ENCODE measurements at places on chromosomes 12 and 14. TPM values are rescaled to one million over a fixed set of nuclear protein-coding genes. Genes with fewer than 3 reads are reported as not detected.
A peak's percentile ranks its signal among the peaks of the same experiment; 100 is the strongest.

DNA sequence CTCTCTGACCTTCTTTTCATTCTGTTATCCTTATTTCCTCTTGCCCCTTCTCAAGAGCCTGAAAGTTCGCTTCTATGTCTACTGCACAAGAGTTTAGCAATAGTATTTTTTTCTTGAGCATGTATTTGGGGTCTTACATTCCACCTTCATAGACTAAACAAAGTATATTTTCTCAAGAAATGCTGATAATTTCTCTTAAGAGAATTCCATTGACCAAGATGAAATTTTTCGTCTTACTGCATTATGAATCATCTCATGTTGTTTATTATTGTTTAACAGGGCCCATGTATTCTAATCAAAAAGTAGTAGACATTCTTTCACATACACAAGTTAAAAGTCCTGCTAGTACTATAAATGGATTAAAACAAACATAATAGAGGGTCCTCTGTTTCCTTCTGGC lies 219.3 kb downstream of the C12orf50 start:
- no peak overlapping the region for H3K27ac ChIP-seq
- H3K4me1 ChIP-seq, result peaks cover 15% of the 10 kb centered on the region
- DNase-seq, result no peak
- no peak overlapping the region for H3K4me3 ChIP-seq
- no peaks in the 10 kb centered on the region for H3K36me3 ChIP-seq

GRCh38 chr14:95056476-95056875 lies 100.9 kb downstream of the DICER1 start:
- H3K4me1 ChIP-seq, result no peaks in the 10 kb centered on the region
- no peak overlapping the region for H3K27ac ChIP-seq
- H3K27me3 ChIP-seq, result no peaks in the 10 kb centered on the region
- no peak for DNase-seq

The CPNE6 gene
- total RNA-seq, result not detected

The OR2AP1 gene
- total RNA-seq, result not detected

DNA sequence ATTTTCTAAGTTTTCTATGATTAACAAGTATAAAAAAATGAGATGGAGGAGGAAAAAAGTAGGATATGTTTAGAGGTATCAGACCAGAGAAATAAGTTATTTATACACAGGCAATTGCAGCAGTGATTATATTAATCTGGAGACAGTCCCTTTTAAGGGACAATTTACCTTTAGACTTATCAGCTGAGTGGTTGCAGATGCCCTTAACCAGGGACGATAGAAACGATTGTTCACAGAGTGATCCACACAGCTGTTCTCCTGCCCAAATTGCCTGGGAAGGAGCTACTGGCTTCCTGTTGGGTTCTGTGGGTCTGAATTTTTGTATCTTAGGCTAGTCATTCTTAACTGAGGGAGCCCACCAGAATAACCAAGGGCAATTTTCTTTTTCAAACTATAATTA lies 66.4 kb downstream of the GCH1 start:
- peaks cover 4% of the 10 kb centered on the region for H3K4me1 ChIP-seq
- H3K27me3 ChIP-seq, result no peaks in the 10 kb centered on the region
- DNase-seq, result no peak
- H3K36me3 ChIP-seq, result no peaks in the 10 kb centered on the region

GRCh38 chr14:34379816-34380470 lies 82.1 kb downstream of the SPTSSA start:
- peaks cover 22% of the 10 kb centered on the region for H3K4me1 ChIP-seq
- no peaks in the 10 kb centered on the region for H3K27me3 ChIP-seq
- no peak overlapping the region for H3K4me3 ChIP-seq

DNA sequence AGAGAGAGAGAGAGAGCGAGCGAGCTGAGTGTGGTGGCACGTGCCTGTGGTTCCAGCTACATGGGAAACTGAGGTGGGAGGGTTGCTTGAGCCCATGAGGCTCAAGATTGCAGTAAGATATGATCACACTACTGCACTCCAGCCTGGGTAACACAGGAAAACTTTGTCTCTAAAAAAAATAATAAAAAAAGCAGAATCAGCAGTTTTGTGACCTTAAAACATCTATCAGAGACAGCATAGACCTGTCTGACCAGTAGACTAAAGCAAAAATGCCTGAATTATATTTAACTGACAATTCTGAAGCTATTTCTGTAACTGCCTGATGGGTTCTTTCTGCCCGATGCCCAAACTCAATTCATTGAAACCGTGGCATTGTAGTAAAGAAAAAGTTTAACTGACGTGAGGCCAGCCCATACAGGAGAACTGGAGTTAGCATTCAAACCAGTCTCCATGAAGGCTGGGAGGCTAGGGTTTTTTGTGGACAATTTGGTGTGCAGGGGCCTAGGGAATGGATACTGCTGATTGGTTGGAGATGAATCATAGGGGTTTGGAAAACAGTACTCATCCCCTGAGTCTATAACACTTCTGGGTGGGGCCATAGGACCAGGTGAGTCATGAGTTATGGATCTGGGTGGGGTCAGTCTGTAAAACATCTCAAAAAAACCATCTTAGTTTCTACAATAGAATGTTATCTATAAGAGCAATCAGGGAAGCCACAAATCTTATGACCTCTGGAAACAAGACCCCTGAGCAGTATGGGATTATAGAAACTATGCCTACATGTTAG lies 8.0 kb upstream of the RASSF8 start:
- H3K27me3 ChIP-seq, result no peaks in the 10 kb centered on the region
- no peaks in the 10 kb centered on the region for H3K4me1 ChIP-seq
- H3K27ac ChIP-seq, result no peak overlapping the region
- no peak for DNase-seq
- no peak overlapping the region for H3K4me3 ChIP-seq

DNA sequence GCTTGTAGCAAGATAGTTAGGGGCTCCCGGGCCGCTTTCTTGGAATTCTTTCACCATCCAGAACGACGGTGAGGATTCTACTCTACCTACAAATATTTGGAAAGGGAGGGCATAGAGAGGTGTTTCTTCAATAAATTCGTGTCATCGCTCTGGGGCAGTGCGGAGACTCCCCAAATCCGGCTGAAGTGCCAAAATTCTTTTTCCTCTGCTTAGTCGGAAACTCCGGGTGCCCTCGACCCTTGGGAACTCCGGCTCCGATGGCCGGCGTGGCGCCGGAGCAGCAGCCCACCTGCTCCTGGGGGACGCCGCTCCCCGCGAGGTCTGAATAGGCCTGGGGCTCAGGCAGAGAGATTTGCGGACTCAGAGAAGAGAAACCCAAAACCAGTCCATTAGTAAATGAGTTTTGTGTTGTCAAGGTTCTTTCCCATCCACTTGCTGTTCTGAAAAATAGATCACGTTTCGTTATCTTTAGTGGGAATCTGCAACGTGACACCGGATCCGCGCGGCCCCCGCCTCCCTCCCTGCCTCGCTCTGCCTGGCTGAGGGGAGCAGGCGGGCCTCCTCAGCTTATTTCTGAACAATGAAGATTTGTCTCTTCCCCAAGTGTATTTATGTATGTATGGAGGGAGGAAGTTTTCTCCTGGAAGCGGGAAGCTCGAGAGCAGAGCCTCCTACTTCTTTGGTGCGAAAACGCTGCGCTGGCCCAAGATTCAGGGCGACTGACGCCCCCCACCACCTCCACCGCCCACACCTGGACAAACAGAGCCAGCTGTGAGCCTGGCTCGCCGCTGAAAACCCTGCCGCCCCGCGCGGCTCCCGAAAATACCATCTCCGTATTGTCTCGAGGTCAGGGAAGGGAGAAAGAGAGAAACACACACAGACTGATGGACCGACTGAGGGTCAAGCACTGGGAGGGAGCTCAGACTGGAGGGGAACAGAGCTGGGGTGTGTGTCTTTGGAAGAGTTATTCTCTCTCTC lies 3.7 kb upstream of the SIX1 start:
- peaks cover 96% of the 10 kb centered on the region for H3K27me3 ChIP-seq
- peak overlapping the region; percentile 87 for H3K27ac ChIP-seq

The CCDC197 gene
- total RNA-seq, result not detected

The ACOT4 gene
- total RNA-seq, result 2.8 TPM

DNA sequence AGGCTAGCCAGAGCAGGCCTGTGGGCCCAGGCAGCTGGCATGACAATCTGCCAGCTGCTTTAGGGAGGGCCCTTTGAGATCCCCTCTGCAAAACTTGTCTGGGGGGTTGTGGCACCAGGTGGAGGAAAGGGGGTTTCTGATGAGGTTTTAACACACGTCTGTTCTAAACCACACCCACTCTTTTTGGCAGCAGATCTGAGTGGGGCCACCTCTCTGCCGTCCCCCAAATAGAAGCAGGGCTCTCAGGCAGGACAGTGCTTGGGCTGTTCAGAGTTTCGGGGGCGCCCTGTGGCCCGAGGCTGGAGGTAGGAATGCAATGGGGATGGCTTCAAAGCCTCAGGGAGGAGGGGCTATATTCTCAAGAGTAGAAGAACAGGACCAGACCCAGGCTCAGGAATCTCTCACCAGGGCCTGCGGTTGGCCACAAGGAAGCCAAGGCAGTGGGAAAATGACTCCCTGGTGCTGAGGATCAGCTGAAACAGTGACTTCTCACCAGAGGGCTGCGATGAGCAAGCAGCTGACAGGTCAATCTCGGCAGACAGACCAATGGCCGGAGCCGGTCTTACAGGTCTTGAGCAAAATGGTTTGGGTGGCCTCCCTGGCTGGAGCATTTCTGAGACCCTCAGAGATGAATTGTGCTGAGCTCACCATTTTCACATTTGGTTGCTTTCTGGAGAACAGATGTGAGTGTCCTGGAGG lies 1.5 kb upstream of the KRT5 start:
- H3K36me3 ChIP-seq, result no peaks in the 10 kb centered on the region
- no peak overlapping the region for H3K4me3 ChIP-seq
- no peak for DNase-seq
- H3K27ac ChIP-seq, result peak overlapping the region; percentile 77
- peaks cover 14% of the 10 kb centered on the region for H3K4me1 ChIP-seq
- no peaks in the 10 kb centered on the region for H3K27me3 ChIP-seq

GRCh38 chr12:49832836-49833421 lies 4.7 kb upstream of the NCKAP5L start:
- H3K27me3 ChIP-seq, result no peaks in the 10 kb centered on the region
- no peaks in the 10 kb centered on the region for H3K36me3 ChIP-seq
- DNase-seq, result no peak
- no peak overlapping the region for H3K4me3 ChIP-seq
- peak overlapping the region; percentile 17 for H3K27ac ChIP-seq

DNA sequence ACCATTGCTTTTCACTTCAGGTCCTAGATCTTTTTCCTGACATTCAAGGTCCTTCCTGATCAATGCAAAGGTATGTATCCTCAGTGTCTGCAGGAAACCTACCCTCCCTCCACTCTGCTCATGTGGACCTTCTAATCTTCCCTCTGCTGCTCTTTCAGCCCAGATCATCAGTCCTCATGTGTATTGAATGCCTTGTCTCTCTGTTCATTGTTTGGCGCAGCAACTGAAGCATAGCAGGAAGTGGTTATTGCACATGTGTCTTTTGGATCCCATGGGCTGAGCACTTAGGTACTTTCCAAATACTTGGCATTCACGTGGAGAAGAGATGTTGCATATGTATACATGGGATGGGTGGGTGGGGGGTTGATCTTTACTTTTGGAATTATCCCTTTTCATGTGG lies 4.3 kb upstream of the NIN start:
- H3K27me3 ChIP-seq, result peaks cover 60% of the 10 kb centered on the region
- no peak overlapping the region for H3K4me3 ChIP-seq
- no peak overlapping the region for H3K27ac ChIP-seq
- H3K4me1 ChIP-seq, result peaks cover 4% of the 10 kb centered on the region

The NPAS3 gene
- total RNA-seq, result 1.1 TPM

DNA sequence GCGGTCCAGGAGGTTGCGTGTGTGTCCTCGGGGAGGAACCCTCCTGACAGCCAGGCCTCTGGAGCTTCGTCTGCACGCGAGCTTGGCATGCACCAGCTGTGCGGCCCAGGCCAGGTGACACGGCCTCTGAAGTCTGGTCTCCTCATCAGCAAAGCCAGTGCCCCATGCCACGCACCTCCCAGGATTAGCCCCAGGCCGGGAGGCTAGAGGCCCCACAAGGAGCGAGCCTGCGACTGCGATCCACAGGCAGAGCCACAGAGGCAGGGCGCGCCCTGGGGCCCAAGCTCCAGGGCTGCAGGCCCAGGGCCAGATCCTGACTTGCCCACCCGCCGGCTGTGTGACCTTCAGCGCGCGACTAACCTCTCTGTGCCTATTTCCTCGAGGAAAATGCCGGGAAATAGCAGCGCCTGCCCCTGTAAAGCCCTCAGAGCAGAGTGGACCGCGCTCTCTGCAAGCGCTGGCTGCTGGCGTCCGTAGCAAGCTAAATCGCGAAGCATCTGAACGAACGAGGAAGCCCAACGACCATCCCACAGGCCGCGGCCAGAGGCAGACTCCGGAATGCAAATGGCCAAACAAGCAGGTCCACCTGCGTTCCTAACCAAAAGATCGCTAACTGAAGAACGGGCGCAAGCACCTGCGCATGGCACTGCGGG lies 492 bp upstream of the BTBD6 start:
- H3K36me3 ChIP-seq, result no peaks in the 10 kb centered on the region
- peak overlapping the region; percentile 67 for H3K4me3 ChIP-seq
- peaks cover 8% of the 10 kb centered on the region for H3K4me1 ChIP-seq
- DNase-seq, result no peak

GRCh38 chr12:41932470-41932991 lies 212.1 kb downstream of the GXYLT1 start:
- peak; percentile 69 for DNase-seq
- peak overlapping the region; percentile 36 for H3K4me3 ChIP-seq
- peak overlapping the region; percentile 13 for H3K27ac ChIP-seq
- H3K36me3 ChIP-seq, result no peaks in the 10 kb centered on the region

The TEX52 gene
- not detected for total RNA-seq

DNA sequence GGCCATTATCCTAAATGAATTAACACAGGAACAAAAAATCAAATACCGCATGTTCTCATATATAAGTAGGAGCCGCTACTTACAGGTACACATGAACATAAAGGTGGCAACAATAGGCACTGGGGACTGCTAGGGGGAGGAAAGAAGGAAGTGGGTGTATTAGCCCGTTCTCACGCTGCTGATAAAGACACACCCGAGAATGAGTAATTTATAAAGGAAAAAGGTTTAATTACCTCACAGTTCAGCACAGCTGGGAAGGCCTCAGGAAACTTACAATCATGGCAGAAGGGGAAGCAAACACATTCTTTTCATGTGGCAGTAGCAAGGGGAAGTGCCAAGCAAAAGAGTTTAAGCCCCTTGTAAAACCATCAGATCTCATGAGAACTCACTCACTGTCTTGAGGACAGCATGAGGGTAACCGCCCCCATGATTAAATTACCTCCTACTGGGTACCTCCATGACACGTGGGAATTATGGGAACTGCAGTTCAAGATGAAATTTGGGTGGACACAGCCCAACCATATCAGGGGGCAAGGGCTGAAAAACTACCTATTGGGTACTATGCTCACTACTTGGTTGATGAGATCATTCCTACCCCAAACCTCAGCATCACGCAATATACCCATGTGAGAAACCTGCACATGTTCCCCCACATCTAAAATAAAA lies 16.4 kb upstream of the MIA2 start:
- H3K27me3 ChIP-seq, result no peaks in the 10 kb centered on the region
- H3K4me1 ChIP-seq, result peaks cover 8% of the 10 kb centered on the region
- no peak for DNase-seq
- no peaks in the 10 kb centered on the region for H3K36me3 ChIP-seq

The CCDC91 gene
- total RNA-seq, result 14.2 TPM

- no peaks in the 10 kb centered on the region for H3K27me3 ChIP-seq
- no peak for DNase-seq
- no peaks in the 10 kb centered on the region for H3K36me3 ChIP-seq
Measured at GRCh38 chr14:24443053-24443665, 583 bp upstream of the SDR39U1 start.

GRCh38 chr12:116977465-116978380 lies 67.0 kb downstream of the FBXW8 start:
- no peaks in the 10 kb centered on the region for H3K36me3 ChIP-seq
- H3K27me3 ChIP-seq, result no peaks in the 10 kb centered on the region
- H3K4me1 ChIP-seq, result no peaks in the 10 kb centered on the region
- no peak overlapping the region for H3K27ac ChIP-seq

GRCh38 chr12:122865268-122866231 lies 30.3 kb downstream of the HIP1R start:
- H3K4me3 ChIP-seq, result no peak overlapping the region
- peaks cover 14% of the 10 kb centered on the region for H3K4me1 ChIP-seq
- H3K36me3 ChIP-seq, result no peaks in the 10 kb centered on the region
- H3K27me3 ChIP-seq, result no peaks in the 10 kb centered on the region
- DNase-seq, result peak; percentile 64
- H3K27ac ChIP-seq, result peak overlapping the region; percentile 20

Measured in hepatocyte (in vitro differentiated cells).